Dermis lymphatic vessel endothelial cell (primary cell): ENCODE measurements at places on chromosomes 5 and 9. TPM values are rescaled to one million over a fixed set of nuclear protein-coding genes. Genes with fewer than 3 reads are reported as not detected.

RABGAP1 gene
- total RNA-seq, result 53.7 and 64.0 TPM in 2 replicates

CDC20B gene
- total RNA-seq, result under 0.01 and 0.11 TPM in 2 replicates

DDX4 gene
- not detected in 2 replicates for total RNA-seq

SHISAL2B gene
- not detected in 2 replicates for total RNA-seq

NIM1K gene
- under 0.01 and 0.09 TPM in 2 replicates for total RNA-seq

ARID3C gene
- total RNA-seq, result under 0.01 and 0.09 TPM in 2 replicates

SLC34A3 gene
- total RNA-seq, result not detected in 2 replicates

C9 gene
- 0.09 and 0.11 TPM in 2 replicates for total RNA-seq

PCDHA9 gene
- total RNA-seq, result under 0.01 and 0.09 TPM in 2 replicates

CNTRL gene
- 8.2 and 14.2 TPM in 2 replicates for total RNA-seq

SLC6A3 gene
- total RNA-seq, result under 0.01 TPM in 1 of 2 replicates, not detected in the other

UGT3A1 gene
- total RNA-seq, result not detected in 2 replicates

ADRA1B gene
- total RNA-seq, result 0.11 TPM in 1 of 2 replicates, not detected in the other

PDE6A gene
- total RNA-seq, result 0.11 TPM in 1 of 2 replicates, not detected in the other

F12 gene
- total RNA-seq, result 0.54 and 0.77 TPM in 2 replicates

COMMD10 gene
- 57.6 and 63.7 TPM in 2 replicates for total RNA-seq

NRARP gene
- total RNA-seq, result 23.0 and 41.4 TPM in 2 replicates

CACFD1 gene
- 10.7 and 11.0 TPM in 2 replicates for total RNA-seq
